ENCODE measurements at places on chromosomes 6 and 20.

GRCh38 chr6:138370631-138371451 lies 6.9 kb upstream of the SMIM28 start:
- no peak for DNase-seq

DNA sequence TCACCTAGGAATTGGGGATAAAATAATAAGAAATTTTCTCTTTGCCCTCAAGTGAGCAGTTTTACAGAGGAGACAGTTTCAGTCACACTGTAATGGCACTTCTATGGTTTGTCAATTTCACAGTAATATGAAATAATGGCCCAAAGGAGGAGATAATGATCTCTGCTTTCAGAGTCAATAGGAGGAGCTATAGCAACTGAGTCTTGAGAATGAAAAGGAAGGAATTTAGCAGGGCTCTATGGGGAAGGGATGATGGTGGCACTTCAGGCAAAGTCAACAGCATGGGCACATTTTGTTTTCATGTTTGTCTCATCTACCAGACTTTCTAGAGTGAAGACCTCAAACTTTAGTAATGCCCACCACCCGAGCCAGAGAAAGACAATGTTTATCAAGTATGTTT lies 138.3 kb upstream of the HMGN3 start:
- DNase-seq = no peak

DNA sequence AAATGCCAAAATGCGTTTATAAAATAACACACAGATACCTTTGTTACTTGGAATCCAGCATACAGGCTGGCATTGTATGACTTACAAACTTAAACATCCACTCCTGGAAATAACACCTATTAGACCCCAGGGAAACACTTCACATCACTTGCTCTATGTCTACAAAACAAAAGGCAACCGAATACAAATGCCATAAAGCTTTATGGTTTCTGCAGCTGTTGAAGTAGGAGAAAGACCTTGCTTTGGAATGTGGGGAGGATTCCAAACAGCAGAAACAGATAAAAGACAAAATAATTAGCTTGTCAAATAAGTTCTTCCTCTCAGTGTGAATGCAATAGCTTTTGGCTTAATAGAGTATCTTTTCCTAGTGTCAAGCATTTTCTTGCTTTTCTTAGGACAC lies 9.8 kb upstream of the AMD1 start:
- DNase-seq = no peak

DNA sequence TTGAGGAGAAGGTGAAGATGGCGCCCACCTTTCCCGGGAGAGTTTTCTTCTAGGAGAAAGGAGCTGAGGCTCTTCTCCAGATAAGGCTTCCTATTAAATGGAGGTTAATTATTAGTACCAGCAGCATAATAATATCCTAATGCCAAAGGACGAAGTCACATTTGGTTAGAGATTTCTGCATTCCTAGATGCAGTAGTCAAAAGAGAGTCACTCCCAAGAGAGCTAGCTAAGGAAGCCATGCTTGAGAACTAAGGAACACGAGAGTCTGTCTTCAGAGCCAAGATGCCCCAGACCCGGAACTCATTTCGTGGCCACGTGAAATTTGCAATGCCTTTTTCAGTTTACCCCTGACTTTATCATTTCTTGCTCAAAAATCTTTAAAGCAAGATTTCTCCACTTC lies 132.7 kb downstream of the TSHZ2 start:
- DNase-seq = no peak

DNA sequence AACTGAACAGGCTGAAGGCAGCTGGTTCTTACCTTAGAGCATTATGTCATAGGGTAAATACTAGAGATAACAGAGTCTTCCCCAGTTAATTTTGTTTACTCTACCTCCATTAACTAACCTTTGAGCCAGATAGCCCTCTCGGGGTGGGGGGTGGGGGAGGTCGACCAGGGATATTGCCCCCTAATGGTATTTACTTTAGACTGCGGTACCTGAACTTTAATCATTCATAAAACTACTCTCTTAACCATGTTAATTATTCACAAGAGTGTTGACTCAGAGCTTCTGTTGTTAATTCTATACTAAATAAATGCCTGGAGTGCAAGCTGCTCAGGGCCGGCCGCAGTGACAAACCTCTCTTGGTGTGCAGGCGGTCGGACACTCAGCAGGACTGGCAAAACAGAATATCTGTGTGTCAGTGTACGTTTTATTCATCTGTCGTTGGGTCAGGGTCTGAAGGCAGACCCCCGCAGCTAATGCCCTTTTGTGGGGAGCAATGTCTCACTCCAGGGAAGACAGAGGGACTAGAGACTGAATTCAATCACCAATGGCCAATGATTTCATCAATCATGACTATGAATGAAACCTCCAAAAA lies 152.4 kb upstream of the COL21A1 start:
- DNase-seq = no peak

DNA sequence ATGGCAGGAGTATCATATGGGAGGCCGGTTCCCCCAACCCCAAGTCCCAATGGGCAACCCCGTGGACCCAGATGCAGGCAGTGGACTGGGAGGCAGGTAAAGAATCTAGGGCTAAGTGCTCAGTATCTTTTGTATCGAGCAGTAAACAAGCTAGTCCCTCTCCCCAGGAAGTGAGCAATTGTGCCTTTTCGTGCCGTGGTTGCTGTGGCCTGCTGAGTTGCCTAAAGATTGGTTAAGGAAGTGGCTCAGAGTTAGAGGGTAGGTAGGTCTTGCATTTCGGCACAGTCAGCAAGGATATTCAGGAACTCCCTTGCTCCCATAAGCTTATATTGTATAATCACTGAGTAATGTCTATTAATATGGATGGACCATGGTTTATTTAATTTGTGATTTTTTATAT lies 1.3 kb upstream of the DNAH8 start:
- no peak for DNase-seq

GRCh38 chr6:54096811-54097210 lies 14.4 kb upstream of the MLIP start:
- DNase-seq = no peak
